Sciatic nerve (tissue), 2 donors: ENCODE measurements at places on chromosomes 12 and 14.

- no peak for DNase-seq
Measured at GRCh38 chr14:68805414-68805813, 12.5 kb upstream of the ZFP36L1 start.

- peak; percentile 97 for DNase-seq
Measured at GRCh38 chr14:75278422-75279152, at the start of gene FOS. Gene FOS, plus strand, starts transcription at chr14:75278828. Its CDS starts 155 bp downstream, at chr14:75278983.

DNA sequence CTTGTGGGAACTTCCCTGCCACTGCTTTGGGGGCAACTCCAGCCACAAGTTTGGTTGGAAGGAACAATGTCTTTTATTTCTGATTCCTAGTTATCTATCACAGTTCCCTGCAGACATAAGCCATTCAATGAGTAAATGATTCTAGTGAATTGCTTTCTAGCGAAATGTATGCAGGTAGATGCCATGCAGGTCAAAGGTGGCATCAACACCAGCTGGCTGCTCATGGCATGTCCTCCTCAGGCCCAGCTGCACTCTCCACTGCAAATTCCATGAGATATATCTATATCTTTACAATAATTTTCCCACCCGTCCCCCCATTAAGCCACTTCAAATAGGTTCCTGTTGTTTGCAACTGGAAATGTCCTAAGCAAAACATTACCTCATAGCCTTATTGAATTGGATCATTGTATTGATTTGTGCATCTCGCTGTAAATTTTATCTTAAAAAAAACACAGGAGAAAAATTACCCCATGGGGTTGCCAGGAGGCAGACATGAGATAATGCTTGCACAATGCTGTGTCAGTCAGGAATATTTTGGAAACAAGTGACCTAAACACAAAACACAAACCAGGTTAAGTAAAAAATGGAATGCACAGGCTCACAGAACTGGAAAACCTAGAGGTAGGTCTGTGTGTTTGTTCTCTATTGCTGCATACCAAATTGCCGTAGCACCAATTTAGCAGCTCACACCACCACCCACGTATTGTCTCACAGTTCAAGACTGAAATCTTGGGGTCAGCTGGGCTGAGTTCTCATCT, 32.8 kb upstream of the TXNRD1 start:
- no peak for DNase-seq

- no peak for DNase-seq
Measured at GRCh38 chr12:80857311-80857710, 80.4 kb downstream of the LIN7A start.

GRCh38 chr12:124750787-124751471, 112.7 kb downstream of the SCARB1 start:
- DNase-seq = no peak
